ENCODE measurements at places on chromosomes 7 and 10.

DNA sequence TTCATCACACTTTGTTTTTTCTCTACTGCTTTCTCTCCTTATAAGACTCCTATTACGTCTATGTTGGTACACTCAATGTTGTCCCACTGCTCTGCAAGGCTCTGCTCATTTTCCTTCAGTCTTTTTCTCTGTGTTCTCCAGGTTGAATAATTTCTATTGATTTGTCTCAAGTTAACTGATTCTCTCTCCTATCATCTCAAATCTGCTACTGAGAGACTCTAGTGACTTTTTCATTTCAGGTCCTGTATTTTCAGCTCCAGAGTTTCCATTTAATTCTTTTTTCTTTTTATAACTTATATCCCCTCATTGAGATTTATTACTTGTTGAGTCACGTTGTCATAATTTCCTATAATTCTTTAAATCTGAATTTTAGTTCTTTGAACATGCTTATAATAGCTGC, 100.9 kb downstream of the RNLS start:
- no peak for DNase-seq

GRCh38 chr10:60937022-60937421, 7.0 kb downstream of the RHOBTB1 start:
- no peak for DNase-seq

DNA sequence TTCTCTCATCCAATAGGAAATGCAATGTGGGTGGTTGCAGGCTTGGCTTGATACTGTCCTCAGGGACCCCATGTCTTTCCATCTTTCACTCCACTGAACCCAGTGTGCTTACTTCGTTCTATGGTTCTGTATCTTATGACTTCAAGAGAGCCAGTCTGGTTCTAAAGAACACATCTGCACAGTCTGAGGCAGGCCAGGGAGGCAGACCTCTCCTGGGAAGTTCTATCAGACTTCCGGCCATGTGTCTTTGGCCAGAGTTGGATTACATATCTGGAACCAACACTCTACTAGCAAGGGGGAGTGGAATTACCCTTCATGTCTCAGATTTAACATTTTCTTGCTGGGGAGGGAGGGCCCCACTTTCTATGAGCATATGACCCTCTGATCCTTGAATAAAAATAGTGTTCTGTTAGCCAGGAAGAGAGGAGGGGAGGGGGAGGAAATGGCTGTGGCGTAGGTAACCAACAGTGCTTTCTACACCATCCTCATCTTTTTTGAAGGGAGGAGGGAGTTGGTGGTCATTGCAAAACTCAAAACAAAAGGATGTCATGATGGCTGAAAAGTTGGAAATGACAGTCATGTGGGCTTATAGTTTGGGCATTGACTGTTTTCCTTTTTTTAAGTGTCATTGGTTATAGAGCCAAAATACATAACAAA, 370.2 kb downstream of the GATA3 start:
- no peak for DNase-seq

DNA sequence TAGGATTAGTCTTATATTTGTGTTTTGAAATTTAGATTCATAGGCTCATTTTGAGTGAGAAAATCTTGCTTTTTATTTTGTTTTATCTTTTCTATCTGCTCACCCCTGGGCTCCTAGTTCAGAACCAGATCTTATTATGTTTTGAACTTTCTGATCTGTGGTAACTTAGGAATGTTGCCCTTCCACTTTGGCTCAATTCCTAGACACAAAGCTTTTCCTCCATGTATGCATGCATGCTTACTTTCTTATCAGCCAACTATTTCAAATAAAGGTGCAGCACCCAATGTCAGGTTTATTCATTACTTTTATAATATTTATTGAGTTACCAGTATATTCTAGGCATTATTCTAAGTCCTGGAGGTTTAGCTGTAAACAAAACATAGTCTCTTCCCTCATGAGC, 374.8 kb upstream of the KIAA1217 start:
- no peak for DNase-seq

DNA sequence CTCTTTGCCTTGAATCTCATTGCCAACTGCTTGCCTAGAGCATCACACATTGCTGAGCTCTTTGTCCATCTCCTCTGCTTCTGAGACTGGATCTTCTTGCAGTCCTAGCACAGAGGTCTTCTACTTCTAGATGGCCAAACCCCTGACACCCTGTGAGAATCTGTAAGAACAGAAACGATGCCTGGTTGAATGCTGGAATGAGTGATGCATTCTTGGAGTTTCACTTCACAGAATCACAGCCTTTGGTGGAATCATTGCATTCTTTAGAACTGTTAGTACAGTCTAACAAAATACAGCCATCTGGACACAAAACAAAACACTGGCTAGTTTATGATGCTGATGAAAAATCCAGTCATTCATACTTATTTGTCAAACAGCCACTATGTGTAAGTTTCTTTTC, 141.7 kb upstream of the ITGB1 start:
- no peak for DNase-seq
